NCI-H2081 (cell line): ENCODE measurements at places on chromosomes 3 and 15.

DNA sequence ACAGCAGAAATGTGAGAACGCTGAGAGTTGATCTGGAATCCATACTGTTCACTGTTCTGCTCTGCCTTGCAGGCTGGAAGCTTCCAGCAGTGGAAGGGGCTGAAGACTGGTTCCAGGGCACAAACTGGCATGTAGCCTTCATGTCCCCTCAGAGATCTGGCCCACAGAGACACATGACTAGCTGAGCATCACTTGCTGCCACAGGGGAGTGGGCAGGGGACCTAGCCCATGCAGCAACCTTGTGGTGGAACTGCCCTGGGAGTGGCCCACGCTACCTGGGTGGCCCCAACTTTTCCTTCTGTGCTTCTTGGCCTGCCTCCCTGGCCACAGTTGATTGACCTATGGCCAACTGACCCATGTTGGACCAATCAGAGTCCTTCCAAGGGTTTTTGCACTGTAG, 98.1 kb downstream of the TPRA1 start:
- DNase-seq = no peak

- no peak for DNase-seq
These were observed 22.6 kb downstream of the MEIS2 start for GRCh38 chr15:37077623-37078351.

DNA sequence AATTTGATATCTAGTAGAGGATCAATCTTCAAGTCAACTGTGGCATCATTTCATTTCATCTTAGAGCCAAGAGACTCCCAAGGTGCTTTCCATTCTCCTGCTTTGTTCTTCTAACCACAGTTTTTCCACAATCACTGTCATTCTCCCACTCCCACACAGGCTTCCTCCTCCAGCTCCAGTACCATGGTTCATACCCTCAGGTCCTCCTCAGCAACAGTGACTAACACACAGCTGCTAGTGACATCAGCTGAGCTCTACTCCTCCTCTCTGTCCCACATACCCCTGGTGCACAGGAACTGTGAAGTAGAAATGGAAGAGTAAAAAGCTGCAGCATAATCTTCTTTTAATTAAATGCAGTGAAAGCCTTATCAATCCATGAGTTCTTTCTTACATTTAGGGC, 200.2 kb upstream of the DPH6 start:
- DNase-seq = no peak

- DNase-seq = no peak
These were observed 66.1 kb downstream of the GLB1 start for GRCh38 chr3:33030802-33031201.

GRCh38 chr3:124986192-124987143, 51.9 kb upstream of the MUC13 start:
- no peak for DNase-seq

DNA sequence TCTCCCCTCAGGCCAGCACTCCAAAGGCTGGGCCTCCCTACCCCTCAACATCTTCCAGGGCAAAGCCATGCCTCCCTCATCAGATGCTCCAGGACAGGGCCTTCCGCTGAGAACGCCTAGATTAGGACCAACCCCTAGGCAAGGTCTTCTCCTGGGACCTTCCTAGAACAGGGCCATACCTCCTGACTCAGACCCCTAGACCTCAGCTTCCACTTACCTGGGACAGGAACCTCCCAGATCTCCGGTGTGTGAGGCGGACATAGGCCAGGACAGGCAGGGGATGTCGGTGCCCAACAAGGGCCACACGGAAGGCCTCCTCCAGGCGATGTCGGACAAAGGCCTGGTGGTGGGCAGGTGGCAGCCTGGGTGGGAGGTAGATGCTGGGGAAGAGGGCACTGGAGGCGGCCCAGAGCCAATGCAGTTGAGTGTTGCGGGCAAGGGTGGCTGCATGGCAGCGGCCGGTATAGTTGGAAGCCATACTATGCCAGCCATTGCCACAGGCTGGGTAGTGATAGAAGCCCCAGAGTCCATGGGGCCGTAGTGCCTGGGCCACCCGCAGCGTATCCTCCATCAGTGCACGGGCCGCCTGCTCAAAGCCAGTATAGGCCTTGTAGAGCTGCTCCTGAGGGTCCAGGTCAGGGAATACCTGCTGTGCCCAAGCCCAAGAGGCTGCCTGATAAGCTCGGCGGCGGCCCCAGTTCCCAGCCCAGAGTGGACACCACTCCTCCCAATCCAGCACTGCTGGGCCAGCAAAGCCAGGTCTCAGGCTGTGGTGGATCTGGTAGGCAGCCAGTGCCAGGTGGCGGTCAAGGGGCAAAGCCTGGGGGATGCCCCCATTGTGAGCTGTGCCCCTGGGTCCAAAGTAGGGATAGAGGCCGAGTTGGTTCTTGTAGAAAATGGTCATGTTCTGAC, 2.5 kb upstream of the IFRD2 start:
- DNase-seq = no peak

DNA sequence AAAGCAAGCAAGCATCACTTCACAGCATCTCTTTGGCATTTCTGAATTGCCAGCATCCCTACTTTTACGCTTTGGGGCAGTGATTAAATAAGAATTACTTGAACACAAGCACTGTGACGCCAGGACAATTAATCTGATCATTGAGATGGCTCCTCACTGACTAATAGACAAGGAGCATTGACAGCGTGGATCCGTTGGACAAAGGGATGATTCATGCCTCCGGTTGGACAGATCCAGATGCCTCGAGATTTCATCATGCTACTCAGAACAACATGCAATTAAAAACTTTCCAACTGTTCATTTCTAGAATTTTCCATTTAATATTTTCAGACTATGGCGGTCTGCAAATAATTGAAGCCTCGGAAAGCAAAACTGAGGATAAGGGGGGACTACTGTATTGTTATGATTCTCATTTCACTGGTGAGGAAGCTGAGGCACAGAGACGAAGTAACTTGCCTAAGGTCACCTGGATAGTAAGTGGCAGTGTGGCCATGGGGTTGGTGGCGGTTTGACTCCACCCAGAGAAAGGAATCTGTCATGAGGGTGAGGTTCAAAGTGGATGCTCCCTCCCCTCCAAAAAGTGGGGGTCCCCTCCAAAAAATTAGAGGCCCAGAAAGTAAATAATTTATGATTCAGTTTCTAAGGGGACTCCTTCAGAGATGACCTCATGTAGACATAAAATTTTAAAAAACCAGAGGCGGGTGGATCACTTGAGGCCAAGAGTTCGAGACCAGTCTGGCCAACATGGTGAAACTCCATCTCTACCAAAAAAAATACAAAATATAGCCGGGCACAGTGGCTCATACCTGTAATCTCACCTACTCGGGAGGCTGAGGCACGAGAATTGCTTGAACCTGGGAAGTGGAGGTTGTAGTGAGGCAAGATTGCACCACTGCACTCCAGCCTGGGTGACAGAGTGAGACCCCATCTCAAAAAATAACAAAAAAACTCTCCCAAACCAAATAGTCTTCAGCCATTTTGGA, 12.3 kb upstream of the PGPEP1L start:
- no peak for DNase-seq

DNA sequence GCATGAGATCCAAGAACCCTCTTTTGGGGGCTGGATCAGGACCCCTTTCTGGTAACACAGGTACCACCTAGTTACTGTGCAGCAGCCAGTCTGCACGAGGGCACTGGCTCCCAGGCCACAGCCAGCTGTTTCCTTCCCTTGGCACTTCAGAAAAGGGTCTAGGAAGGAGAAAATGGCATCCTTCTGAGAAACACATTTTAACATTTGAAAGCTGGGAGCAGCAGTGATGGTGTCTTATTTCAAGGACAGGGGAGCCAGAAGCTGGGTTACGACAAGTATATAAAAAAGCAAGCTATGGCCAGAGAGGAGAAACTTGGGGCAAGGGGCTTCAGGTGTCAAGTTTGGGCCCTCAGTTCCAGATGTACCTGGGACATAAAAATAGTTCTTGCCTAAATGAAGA, 282.8 kb downstream of the CTNNB1 start:
- no peak for DNase-seq

- DNase-seq = no peak
These were observed 626.5 kb upstream of the ADAMTS9 start for GRCh38 chr3:65314269-65314668.

- no peak for DNase-seq
These were observed 617.0 kb upstream of the CBLB start for GRCh38 chr3:106485802-106486201.

GRCh38 chr3:187914231-187914630, 169.0 kb upstream of the BCL6 start:
- no peak for DNase-seq

GRCh38 chr15:59249816-59250215, 43.2 kb downstream of the LDHAL6B start:
- no peak for DNase-seq

DNA sequence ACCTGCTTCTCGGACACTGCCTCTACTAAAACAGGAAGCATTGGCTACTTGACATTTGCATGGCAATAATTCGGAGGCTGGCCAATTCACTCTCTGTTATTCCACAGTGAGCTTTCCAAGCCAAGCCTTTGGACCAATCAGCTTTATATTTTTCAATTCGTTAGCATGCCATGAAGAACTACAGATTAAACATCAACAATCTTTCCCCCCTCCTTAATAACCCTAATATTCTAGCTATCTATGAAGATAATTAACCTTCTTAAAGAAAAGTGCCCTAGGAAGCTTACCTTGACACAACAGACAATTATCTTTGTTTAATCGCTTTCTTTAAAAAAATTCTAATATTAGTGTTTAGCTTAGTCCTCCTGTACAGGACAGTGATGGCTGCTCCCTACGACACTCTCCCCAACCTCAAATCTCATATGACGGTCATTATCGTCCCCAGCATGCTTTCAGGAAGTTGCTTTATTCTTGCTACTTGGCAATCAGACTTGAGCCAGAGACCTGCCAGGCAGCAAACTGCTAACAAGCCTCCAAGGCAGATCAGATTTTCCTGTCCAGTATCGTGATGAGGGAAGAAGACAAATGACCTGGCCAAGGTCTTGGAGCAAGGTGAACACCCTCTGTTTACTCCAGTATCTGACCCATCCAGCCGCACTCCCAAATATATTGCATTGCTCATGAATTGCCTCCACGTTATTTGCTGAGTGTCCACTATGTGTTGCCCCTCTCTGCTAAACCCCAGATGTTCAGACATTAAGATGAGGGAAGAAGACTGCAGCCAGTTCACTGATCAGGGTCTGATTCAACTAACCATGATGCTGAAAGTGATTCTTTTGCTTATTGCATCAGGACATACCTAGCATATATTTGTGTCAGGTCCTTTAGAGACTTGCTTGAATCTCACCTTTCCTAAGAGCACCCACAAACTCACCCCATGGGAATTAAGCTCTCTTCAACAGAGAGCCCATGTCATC, 68.1 kb upstream of the LPP start:
- DNase-seq = no peak

DNA sequence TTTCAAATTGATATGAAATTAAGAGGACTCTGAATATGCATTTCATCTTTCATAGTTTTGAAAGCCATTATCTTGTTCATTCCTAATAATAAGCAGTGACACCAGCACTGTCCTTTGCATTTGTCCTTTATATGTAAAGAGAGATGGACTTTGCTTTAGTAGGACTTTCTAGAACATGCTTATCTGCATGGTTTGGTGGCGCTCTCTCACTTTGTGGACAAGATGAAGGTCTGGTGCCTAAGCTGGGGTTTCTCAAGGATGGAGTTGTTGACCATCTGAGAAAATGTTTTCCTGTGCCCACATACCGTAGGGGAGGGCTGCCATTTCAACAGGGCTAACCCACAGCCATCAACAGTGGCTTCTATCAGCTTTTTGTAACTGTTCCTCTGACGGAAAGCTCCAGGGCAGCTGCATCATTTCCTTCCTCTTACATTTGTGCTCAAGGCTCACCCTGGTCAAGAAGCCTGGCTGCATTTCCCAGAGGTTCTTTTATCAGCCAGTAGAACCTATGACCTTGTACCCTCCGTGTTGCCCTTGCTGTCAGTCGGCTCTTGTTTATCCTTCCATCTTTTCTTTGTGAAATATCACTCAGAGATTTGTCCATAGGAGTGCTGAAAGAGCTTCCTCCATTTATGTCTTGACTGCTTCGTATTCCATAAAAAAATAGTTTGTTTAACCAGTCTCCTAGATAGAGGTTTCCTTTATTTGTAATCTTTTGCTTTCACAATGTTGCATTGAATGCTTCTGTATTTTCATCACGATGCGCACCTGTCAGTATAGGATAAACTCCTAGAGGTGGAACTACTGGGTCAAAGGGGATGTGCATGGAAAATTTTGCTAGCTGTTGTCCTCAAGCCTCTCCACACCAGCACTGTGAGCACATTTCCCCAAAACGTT, 44.6 kb downstream of the ABHD2 start:
- DNase-seq = no peak

DNA sequence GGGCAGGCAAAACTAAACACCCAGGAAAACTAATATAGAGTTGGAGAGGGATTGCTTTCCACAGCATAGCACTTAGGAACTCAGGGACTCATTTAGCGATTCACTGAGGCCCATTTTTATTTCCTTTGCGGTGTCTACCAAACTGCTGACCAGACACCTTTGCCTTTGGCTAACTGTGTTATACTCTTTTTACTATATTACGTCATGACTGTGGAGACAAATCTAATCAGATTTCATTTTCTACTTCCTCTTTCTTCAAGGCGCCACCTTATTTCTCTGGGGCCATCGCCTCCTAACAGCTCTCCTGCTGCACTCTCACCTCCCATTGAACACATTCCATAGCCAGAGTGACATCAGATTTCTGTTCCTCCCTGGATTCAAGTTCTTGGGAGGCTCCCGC, 215.7 kb upstream of the WNT5A start:
- DNase-seq = no peak

- no peak for DNase-seq
These were observed 16.1 kb upstream of the CACNA1D start for GRCh38 chr3:53478166-53478830.

DNA sequence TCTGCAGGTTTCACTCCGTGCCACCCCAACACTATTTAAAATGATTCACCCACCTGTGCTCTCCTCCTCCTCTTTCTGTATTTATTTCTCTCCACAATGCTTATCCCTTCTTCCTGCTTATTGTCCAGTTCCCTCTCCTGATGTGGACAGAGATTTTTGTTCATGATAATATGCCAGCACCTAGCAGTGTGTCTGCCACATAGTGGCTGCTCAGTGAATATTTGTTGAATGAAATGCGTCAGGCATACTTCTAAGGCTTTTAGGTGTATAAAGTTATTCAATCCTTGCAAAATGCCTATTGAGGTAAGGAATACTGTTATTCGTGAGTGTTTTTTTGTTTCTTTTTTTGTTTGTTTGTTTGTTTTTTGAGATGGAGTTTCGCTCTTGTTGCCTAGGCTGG, 67.5 kb upstream of the MME start:
- DNase-seq = no peak

- DNase-seq = no peak
These were observed 113.4 kb upstream of the FAM3D start for GRCh38 chr3:58779934-58780333.

DNA sequence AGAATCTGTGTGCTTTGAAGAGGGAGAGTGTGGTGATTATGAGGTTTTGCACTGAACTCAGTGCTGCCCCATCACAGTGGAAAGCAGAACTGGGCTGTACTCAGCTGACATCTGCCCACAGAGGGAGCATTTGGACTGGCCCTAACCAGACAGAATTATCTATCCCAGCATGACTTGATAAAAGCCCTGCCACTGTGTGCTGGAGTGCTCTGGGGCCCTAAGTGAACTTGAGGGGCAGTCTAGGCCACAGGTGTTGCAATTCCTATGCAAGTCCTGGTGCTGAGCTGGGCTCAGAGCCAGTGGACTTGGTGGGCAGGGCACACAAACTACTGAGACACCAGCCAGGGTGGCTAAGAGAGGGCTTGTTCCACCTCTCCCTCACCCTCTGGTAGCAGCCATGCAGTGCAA, 269.2 kb upstream of the CTNNB1 start:
- DNase-seq = no peak

GRCh38 chr3:163971861-163972260, 1106.4 kb downstream of the SI start:
- no peak for DNase-seq
